ENCODE measurements at places on chromosomes 1 and 21.

GRCh38 chr1:203580733-203581132 is 45.9 kb upstream of the ATP2B4 start:
- H3K27ac ChIP-seq = no peak overlapping the region
- no peak overlapping the region for H3K4me3 ChIP-seq
- peaks cover 9% of the 10 kb centered on the region for H3K27me3 ChIP-seq
- H3K36me3 ChIP-seq = no peaks in the 10 kb centered on the region
- no peak for DNase-seq

DNA sequence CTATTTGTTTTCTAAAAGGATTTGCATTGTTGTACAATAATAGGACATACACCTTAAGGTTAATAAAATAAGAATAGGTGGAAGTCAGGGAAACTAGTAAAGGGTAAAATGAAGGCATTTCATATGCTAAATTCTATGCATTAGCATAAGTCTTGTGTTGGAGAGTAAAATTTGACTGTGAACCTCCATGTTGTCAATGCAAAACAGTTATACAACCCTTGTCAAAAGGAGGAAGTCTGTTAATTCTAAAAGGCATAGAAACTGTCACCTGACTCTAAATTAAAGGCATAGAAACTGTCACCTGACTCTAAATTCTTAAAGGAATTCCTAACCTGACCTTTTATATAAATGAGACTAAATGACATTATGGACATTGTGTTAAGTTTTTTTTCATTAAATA is 291.8 kb downstream of the OLFM3 start:
- no peak overlapping the region for H3K27ac ChIP-seq
- no peaks in the 10 kb centered on the region for H3K4me1 ChIP-seq
- DNase-seq = no peak
- H3K27me3 ChIP-seq = peaks cover 13% of the 10 kb centered on the region
- H3K4me3 ChIP-seq = no peak overlapping the region

DNA sequence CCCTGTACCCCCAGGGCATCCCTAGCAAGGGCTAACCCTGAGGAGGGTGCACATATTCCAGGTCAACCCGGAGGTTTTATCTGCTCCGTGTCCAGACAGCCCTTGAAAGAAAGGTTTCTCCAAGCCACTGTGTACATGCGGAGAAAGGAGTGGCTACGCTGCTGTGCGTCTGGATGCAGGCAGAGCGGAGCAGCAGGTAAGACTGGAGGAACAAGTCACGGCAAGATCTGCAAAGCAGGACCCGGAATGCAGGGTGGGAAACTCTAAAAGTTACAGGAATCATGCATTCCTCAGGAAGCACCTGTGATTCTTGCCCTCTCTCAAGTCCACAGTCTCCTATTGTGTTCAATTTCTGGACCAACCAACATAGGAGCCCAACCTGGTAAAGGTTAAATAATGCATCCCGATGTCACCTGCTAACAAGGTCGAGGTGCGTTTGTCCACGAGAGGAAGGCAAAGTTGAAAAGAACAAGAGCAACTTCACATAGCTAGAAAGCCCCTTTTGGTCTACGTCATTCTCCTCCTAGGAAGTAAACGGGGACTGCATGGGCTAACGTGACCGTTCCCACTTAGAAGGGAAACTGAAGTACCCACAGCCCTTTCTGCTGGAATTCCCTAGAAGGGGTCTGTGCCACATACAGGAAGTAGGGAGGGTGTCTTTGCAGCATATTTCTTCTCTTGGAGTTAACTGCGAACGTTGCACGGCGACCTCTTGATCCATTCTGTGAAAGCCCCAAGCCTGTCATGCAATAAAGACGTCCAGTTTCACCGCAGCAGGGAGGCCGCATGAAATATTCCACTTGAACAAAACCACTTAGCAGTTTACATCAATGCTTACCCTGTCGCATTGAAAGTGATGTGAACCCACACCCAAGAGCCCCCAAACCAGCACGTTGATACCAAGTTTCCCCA is 5.8 kb downstream of the TIAM1 start:
- no peak for DNase-seq
- H3K27me3 ChIP-seq = peaks cover 57% of the 10 kb centered on the region
- no peak overlapping the region for H3K27ac ChIP-seq
- H3K4me1 ChIP-seq = peaks cover 4% of the 10 kb centered on the region
- peaks cover 3% of the 10 kb centered on the region for H3K36me3 ChIP-seq

GRCh38 chr1:247266053-247266452 is 10.2 kb downstream of the VN1R5 start:
- no peak overlapping the region for H3K27ac ChIP-seq
- no peak for DNase-seq
- H3K4me1 ChIP-seq = no peaks in the 10 kb centered on the region
- no peaks in the 10 kb centered on the region for H3K36me3 ChIP-seq
- H3K4me3 ChIP-seq = no peak overlapping the region

DNA sequence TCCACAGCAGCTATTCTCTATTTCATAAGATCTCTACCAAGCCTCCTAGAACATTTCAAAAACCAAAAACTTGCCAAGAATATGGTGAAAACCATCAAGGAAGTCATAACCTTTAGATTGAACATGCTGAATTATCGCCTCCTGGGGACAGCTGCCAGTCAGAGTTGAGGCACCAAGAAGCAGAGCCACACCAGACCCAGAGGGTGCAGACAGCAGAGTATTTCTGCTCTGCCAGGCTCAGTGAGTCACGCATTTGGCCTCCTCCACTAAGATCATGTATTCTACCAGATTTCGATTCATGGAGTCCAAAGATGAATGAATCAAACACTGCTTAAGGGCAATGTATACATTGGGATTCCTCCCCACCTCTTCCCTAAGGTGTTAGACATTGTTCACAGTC is 2.1 kb downstream of the F3 start:
- no peak overlapping the region for H3K4me3 ChIP-seq
- H3K4me1 ChIP-seq = peaks cover 5% of the 10 kb centered on the region
- H3K27ac ChIP-seq = no peak overlapping the region
- peaks cover 95% of the 10 kb centered on the region for H3K27me3 ChIP-seq
- no peak for DNase-seq

- H3K27ac ChIP-seq = no peak overlapping the region
- no peaks in the 10 kb centered on the region for H3K27me3 ChIP-seq
These were observed 68.1 kb downstream of the PPP1R12B start for GRCh38 chr1:202416641-202417040.

- no peaks in the 10 kb centered on the region for H3K27me3 ChIP-seq
- peaks cover 26% of the 10 kb centered on the region for H3K36me3 ChIP-seq
- DNase-seq = no peak
- H3K27ac ChIP-seq = peak overlapping the region; percentile 81
These were observed 7.0 kb downstream of the SH3BP5L start for GRCh38 chr1:248818505-248819374.

GRCh38 chr1:185377831-185378230 is 60.8 kb upstream of the IVNS1ABP start:
- H3K36me3 ChIP-seq = peaks cover 2% of the 10 kb centered on the region
- no peaks in the 10 kb centered on the region for H3K27me3 ChIP-seq
- no peak overlapping the region for H3K27ac ChIP-seq
- DNase-seq = no peak
- H3K4me3 ChIP-seq = no peak overlapping the region

- peaks cover 7% of the 10 kb centered on the region for H3K27me3 ChIP-seq
- H3K36me3 ChIP-seq = no peaks in the 10 kb centered on the region
- H3K4me1 ChIP-seq = no peaks in the 10 kb centered on the region
- no peak overlapping the region for H3K4me3 ChIP-seq
- no peak overlapping the region for H3K27ac ChIP-seq
These were observed 44.7 kb downstream of the PRDM16 start for GRCh38 chr1:3113741-3114056.

GRCh38 chr1:12478612-12478985 is 139.4 kb downstream of the DHRS3 start:
- no peak for DNase-seq
- H3K4me1 ChIP-seq = peaks cover 63% of the 10 kb centered on the region
- peak overlapping the region; percentile 31 for H3K4me3 ChIP-seq
- H3K36me3 ChIP-seq = peaks cover 7% of the 10 kb centered on the region
- H3K27me3 ChIP-seq = no peaks in the 10 kb centered on the region

All from central memory CD8-positive, alpha-beta T cell (primary cell).